ENCODE measurements at places on chromosomes 5 and 9. TPM values are rescaled to one million over a fixed set of nuclear protein-coding genes. Genes with fewer than 3 reads are reported as not detected.

DNA sequence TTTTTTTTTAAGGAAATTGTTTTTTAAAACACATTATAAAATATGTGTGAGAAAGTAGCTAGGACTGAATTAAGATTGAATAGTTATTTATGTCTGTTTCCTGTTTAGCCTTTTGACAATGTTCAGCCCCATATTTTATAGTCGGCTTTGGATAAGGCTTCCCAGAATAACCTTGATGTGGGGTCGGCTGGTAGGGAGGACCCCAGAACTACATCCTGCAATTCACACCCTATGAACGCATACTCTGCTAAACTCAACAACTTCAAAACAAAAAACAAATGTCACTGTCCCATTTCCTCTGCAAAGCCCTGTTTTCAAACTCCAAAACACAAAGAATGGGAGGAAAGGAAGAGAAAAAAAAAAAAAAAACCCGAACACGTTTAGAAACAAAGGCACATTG lies 63.1 kb downstream of the ARL15 start:
- DNase-seq, result no peak

GRCh38 chr5:155943516-155944407 lies 383.2 kb upstream of the SGCD start:
- DNase-seq, result peak; percentile 60

- no peak for DNase-seq
Measured at GRCh38 chr5:8391911-8392310, 523.0 kb downstream of the MTRR start.

GRCh38 chr5:152650413-152650812 lies 245.3 kb upstream of the NMUR2 start:
- DNase-seq, result no peak

DNA sequence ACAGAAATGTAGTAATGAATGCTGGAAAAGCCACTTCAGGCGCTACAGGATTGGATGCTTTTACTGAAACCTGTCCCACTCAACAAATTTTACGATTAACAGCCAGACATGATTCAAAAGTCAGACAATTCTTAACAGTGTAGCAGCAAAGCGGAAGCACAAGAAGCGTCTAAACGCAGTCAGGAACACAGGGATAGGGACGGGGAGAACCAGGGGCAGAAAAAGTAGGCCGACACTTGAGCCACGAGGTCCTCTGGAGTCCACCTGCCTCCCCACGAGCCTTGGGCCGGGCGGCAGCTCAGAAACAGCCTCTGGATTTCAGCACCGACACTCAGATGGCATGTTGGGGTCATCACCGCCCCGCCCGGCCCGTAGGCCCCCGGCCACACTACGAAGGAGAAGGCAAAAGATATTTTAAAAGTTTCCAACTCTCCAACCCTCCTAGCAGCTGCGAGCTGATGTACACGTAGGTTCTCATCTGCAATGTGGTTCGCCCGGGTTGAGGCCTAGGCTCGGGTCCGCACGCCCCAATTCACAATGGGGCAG lies 615 bp downstream of the RACK1 start:
- DNase-seq, result no peak

PCDHGB2 gene
- 4.0 TPM for total RNA-seq

CDC20B gene
- not detected for total RNA-seq

NDST1 gene
- total RNA-seq, result 71.2 TPM

GCNT4 gene
- 0.55 TPM for total RNA-seq

EDIL3 gene
- total RNA-seq, result 7.5 TPM

SAXO1 gene
- total RNA-seq, result not detected

ADRB2 gene
- 5.8 TPM for total RNA-seq
